ENCODE measurements at places on chromosomes 13 and 19.
A peak's percentile ranks its signal among the peaks of the same experiment; 100 is the strongest.

GRCh38 chr19:10815969-10816644, 19.9 kb downstream of the TMED1 start:
- no peak for DNase-seq

DNA sequence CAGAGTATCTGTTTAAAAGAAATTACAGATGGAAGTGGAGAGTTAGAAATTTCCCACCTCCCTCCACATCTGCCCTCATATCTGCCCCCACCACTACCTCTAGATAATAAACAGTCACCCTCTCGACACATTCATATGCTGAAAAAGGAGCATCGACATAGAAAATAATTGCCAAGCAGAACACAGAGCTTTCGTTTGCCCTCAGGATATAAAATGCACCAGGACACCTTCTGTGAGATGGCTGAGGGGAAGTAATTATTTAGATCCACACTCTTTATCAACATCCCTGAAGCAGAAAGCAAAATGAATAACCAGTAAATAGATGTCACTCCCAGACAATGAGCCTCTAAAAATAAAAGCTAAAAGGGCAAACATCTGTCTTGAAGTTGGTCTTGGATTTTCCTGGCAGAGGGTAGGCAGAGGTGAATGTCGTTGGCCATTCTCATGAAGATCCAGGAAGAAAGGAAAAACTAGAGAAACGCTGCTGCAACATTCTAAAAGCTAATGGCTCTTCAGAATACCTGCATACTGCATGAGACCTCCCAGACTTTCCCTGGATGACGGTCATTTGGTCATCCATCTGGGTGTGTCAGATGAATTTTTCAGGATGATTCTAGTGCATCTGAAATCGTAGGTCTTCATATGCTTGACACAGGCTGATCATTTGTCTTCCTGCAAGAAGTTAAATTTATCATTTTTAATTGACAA, 527.5 kb downstream of the RFC3 start:
- no peak for DNase-seq

- no peak for DNase-seq
These were observed 15.5 kb downstream of the ZNF610 start for GRCh38 chr19:52351512-52351911.

GRCh38 chr19:30406220-30407067, 34.3 kb downstream of the ZNF536 start:
- peak; percentile 47 for DNase-seq

- no peak for DNase-seq
These were observed 52.5 kb downstream of the C13orf42 start for GRCh38 chr13:51058461-51059167.

DNA sequence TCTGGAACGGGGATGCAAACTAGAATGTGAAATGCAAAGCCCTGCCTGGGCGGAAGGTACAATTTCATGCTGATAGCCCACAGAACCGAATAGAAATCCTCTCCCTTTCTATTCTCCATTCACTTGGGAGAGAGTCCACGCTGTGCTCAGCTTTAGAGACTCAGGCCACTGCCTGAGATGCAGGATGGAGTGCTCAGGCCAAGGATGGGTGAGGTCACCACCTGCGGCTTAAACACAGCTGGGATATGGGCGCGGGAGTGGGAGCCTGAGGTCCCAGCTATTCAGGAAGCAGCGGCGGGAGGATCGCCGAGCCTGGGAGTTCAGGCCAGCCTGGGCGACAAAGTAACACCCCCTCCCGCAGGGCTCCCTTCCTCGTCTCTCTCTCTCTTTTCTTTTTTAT, 446 bp upstream of the ZNF83 start:
- no peak for DNase-seq

- DNase-seq, result peak; percentile 73
These were observed at the start of gene TTC9B for GRCh38 chr19:40217934-40218890. TTC9B (minus strand) TSS chr19:40218384; CDS start chr19:40218381, 3 bp downstream.

DNA sequence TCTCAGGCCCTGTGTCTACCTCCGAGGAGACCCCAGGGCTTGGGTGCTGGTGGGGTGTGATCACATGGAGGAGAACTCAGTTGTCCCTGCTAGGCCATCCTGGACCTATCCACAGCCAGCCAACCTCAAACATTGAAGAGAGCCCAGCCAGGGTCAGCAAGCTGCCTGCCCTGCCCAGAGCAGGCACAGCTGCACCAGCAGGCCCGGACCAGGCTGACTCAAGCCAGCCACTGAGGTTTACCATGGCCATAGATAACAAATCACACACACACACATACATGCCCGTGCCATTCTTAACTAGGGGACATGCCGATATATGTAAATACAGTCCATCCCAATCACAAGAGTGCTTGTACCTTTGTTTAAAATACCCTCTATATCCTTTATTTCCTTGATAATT, 8.1 kb downstream of the ARHGEF7 start:
- DNase-seq, result no peak
